ENCODE measurements at places on chromosomes 2 and 18. TPM values are rescaled to one million over a fixed set of nuclear protein-coding genes. Genes with fewer than 3 reads are reported as not detected.

DNA sequence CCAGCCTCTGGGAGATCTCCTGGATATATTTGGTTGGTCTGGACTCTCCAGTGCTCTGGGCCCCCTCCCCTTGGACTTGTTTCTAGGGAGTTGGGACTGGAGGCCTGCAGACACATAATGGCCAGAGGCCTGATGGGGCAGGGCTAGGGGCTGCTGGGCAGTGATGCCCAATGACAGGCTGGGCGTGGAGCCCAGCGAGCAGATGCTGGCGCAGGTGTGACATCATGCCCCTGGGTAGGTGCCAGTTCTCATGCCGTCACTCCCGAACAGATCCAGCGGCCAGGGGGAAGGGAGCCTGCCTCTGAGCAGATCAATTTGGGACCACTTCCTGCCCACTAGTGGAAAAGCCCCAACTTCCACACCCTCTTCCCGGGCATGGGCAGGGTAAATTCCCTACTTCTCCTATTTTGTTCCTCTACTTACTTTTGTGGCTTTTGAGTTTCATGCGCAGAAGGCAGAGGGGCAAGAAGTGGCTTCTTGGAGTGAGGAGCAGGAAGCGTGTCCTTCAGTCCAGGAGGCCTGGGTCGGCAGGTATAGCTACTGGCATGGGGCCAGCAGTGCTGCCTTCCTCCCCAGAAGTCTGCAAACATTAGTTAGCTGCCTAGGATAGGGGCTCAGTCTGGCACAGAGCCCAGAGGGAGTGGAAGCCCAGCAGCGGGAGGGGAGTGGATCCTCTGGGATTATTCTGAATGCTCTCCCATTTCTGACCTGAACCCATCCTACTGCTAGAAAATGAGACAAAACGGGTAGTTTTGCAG lies 6.1 kb downstream of the MPV17 start:
- DNase-seq, result no peak

Gene CUL3
- 74.4 TPM for total RNA-seq

DNA sequence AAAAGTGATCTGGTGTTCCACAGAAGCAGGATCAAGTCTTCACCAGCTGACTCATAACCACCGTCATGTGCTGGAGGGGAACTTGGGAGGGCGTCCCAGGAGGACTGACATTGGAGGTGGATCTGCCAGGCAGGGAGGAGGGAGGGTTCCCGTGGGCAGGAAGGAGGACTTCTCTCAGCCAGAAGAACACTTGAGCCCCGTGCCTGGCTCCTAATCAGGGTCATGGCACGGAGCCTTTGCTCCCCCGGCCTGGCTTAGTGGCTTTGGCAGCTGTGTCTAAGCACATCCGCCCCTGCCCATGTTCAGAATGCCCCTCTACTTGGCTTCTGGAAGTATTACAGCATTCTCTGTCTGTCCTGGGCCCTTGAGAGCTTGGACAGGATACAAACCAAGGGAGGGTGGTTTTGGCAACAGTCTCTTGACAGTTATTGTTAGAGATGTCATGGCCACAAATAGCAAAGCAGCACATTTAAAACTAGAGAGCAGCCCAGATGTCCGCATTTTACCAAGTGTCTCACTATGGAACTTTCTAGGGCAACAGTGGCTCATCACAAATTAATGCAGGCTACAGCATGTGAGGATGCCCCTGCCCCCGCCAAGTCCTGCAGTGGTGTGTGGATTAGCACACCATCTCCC lies 11.5 kb downstream of the PPP1R7 start:
- peak; percentile 79 for DNase-seq

DNA sequence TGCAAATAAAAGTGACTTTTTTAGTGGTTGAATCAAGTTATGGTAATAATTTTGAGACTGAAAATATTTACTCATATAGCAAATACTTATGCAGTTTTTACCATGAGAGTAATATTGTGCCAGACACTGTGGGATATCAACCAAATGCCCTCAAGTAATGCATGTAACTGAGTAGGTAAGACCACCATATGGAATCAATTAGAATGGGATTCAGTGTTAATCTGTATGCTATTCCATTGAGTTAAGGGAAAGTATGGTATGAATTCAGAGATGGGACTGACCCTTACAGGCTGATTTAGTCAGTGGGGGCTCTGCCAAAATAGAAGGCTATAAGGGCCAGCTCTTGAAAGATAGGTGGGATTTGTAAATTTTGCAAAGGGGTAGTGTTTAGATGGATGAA lies 131.6 kb downstream of the CCDC85A start:
- no peak for DNase-seq

DNA sequence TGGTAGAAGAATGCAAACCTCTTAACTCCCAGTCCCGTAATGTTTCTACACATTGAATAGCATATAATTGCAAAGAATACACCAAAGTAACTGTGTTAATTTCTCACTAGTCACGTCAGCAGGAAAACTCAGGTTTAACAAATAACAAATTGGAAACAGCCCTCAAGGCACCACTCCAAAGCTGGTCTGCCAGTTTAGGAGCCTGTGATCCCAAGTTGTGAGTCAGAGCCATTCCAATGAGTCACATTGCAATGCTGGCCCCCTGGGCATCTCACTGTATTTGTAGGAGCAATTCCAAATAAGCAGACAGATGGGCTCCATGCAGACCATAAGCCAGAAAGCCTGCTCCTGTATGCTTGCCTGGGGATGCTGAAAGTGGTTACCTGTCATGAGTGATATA lies 143.2 kb upstream of the SETBP1 start:
- no peak for DNase-seq

- no peak for DNase-seq
These were observed 1696.1 kb upstream of the LRRTM1 start for GRCh38 chr2:82000606-82001005.

GRCh38 chr2:96843538-96844268 lies at the start of gene ANKRD23:
Gene ANKRD23, minus strand, starts transcription at chr2:96844021. Its CDS starts 29 bp downstream, at chr2:96843992.
- no peak for DNase-seq

Gene SEMA4F
- total RNA-seq, result 2.9 TPM

Gene BARD1
- total RNA-seq, result 7.6 TPM

Gene CKAP2L
- 0.36 TPM for total RNA-seq

Gene COX5B
- 1,214 TPM for total RNA-seq

DNA sequence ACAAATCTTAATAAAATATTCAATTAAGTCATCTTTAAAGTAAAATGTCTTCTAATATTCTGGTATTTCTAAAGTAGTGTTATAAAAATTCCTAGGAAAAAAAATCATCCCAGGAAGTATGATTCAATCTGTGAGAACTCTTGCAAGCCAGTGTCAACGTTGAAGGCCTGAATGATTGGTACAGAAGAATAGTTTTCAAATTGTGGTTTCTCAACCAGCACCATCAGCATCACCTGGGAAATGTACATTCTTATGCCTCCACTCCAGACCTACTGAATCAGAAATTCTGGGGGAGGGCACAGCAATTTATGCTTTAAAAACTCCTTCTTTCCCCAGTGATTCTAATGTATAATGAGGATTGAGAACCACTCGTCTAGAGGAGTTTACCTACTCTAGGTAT lies 62.3 kb upstream of the C2orf15 start:
- no peak for DNase-seq

DNA sequence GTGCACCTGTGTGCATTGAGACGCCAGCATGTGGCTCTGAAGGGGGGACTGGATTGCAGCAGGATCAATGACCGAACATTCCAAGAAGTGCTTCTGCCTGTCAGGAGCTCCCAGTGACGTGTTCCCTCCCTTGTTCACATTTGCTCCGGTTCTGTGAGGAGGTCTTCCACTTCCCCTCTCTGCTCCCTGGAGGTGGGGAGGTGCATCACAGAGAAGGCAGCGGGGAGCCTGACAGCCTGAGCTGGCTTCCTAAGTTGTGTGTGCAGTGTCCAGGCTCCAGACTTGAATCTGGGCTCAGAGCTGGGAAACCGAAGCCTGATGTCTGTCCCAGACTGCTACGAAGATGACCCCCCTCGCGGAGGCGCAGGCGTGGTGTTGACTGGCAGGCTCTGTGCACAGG lies 171.0 kb downstream of the KLHL29 start:
- DNase-seq, result no peak

- DNase-seq, result no peak
These were observed 63.4 kb downstream of the STAT1 start for GRCh38 chr2:190950566-190950991.

DNA sequence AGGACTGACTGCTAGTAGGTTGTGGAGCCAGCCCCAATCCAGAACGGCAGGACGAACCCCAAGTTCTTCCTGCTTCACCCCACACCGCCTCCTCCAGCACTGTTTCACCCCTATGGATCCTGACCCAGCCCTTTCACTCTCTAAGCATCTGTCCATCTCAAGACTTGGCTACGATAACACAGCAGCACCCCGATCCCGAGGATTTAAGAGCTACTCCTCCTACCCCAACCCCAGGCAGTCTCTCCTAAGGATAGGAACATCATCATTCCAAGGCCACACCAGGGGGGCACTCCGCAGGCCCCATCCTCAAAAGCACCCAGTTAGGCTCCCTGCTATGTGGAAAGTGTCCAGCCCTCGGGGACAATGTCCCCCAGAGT lies 645 bp downstream of the KCTD18 start:
- no peak for DNase-seq

- no peak for DNase-seq
These were observed 53.6 kb downstream of the CDK15 start for GRCh38 chr2:201859949-201860348.

DNA sequence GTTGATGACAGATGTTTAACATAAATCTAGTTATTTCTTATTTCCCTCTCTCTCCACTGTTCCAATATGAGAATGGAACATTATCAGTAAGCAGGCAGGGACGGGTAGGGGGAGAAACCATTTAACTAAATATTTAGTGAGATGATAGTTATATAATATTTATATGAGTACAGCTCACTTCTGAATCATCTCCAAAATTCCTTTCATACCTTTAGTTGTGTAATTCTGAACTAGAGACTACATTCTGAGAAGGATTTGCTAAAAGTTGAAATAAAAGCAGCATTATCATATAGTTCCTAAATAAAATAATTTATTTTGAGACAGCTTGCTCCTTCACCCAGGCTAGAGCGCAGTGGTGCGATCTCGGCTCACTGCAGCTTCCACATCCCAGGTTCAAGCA lies 41.4 kb downstream of the B4GALT6 start:
- DNase-seq, result no peak

DNA sequence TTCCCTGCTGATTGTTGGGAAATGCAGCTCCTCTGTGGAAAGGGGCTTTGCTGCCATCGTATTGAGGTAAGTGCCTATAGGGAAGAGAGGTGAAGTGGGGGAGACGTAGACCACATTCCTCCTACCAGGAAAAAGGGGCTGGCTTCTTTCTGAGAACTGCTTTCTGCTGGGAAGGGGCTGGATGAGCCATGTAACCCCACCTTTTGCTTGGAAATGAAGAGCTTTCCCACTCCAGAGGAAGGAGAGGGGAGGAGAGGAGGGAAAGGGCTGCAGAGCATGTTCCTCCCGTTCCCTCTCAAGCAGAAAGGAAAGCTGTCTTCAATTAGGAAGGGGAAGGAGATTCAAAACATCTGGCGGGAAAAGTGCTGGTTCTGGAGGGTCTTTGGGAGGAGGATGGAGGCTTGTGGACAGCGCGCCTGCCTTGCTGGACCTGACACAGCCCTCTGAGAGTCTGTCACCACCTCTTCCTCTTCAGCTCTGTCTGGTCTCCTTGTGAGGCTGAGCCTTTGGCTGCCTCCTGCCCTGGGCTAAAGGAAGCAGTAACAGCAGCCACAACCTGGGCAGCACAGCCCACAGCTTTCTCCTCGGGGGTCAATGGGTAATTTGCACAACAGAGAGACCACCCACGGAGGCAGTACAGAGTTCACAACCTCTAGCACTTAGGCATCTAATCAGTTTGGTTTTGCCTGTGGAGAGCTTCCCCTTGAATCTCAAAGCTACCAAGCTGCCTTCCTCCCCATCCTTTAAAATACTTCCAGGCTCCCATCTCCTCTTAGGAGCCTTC lies 410.0 kb upstream of the TNP1 start:
- DNase-seq, result no peak

Gene TTC31
- total RNA-seq, result 12.1 TPM

DNA sequence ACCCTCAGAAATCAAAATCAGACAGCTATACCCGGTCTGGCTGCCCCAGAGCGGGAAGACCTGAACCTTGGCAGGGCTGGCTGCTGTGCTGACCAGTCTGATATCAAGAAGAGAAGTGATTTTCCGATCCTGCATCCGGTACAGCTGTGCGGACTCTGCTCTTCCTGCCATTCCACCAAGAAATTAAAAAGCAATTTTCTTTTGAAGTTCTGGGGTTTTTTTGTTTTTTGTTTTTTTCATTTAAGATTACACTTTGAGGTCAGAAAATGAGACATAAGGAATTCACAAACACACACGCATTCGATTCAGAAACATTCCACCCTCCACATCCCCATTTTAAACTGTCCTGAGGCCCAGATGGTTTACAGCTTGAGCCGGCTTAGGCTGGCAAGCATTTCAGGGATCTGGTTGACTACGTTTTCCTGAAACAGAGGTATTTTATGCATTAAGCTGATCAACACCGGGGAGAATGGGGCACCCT lies 156.5 kb downstream of the COL6A3 start:
- no peak for DNase-seq

DNA sequence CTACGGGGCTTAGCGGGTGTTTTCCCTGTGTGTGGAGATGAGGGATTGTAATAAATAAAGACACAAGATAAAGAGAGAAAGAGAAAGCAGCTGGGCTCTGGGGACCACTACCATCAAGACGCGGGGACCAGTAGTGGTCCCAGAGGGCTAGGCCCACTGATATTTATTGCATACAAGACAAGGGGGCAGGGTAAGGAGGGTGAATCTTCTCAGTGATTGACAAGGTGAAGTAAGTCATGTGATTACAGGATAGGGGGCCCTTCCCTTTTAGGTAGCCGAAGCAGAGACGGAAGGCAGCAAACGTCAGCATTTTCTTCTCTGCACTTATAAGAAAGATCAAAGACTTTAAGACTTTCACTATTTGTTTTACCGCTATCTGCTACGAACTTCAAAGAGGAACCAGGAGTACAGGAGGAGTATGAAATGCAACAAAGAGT lies 4.5 kb upstream of the GAL3ST2 start:
- no peak for DNase-seq

All from heart left ventricle (tissue), 16 donors.